Skin of body (tissue), 3 donors: ENCODE measurements at places on chromosomes 7 and 10.
A peak's percentile ranks its signal among the peaks of the same experiment; 100 is the strongest.

- no peak for DNase-seq
Observed at GRCh38 chr7:8436965-8437364, 3.6 kb downstream of the NXPH1 start.

DNA sequence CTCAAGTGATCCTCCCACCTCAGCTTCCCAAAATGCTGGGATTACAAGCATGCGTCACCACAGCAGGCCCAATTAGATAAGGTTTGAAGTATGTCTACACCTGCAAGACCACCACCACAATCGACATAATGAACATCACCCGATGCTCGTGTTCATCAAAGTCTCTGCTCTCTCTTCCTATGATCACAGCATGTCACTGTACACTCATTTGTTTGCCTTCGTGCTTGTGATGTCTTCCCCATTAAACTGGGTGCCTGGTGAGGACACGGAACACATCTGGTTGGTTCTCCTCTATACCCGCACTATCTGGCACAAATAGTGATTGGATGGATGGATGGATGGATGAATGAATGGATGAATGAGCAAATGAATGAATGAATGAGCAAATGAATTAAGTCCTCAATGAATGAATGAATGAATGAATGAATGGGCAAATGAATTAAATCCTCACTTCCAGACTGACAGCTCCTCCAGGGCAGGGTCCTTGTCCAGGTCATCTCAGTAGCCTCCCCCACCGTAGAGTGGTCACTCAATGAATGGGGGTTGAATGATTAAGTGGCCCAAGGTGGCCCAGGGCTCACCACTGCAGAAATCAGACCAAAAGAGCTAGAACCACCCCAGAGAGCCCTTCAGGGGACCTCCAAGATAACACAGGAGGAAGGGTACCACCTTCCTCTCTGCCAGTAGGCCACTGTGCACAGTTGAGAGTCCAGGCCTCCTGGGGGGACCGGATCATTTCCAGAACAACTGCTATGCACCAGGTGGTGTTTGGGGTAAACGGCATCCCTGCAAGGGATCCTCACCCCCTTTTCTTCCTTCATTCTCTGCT lies 101.9 kb upstream of the TNRC18 start:
- peak; percentile 49 for DNase-seq

DNA sequence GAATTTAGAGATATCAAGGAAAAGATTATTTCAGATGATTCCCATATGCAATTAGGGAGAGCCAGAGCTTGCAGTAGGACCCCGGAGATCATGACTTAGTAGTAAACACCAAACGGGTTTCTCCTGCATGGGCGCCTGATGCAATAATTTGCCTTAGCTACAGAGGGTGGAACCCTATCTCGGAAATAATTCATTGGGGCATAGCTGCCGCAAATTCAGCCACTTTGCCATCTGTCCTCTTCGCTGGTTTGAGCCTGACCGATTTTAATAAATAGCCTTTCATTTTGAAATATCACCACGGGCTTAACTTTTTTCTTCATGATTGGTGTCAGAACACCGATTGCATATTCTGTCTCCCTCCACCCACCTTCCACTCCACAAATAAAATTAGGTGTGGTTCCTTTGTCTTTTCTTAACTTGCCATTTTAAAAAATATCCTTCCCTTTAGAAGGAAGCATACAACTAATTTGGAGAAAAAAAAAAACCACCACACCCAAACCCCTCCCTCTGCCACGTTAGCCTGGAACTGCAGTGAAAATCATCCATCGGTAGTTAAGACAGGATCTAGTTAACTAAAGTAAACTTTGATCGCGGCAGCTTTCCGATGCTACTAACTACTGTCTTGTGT lies 1.4 kb downstream of the GARS1 start:
- no peak for DNase-seq

- DNase-seq: no peak
Observed at GRCh38 chr7:155382802-155383171, 75.1 kb upstream of the EN2 start.

GRCh38 chr7:108138911-108139310 lies 8.8 kb upstream of the LAMB4 start:
- DNase-seq: no peak

GRCh38 chr10:123044391-123044790 lies 35.6 kb downstream of the ACADSB start:
- no peak for DNase-seq

DNA sequence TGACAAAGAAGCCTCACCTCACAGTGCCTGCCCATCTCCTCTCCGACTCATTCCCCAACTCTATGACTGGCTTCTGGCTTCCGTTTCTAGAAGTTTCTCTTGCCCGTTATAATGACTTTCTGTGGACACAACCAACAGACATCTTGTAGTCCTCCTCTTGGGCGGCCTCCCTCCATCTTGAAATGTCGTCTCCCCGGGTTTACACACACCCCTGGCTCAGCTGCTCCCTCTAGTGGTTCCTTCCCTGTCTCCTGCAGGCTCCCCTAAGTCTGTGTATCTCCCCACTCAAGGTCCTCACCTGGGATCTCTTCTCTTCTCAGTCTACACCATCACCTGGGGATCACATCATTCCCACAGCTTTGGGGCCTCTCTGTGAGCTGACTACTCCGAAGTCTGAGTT lies 123.4 kb upstream of the NEBL start:
- no peak for DNase-seq

DNA sequence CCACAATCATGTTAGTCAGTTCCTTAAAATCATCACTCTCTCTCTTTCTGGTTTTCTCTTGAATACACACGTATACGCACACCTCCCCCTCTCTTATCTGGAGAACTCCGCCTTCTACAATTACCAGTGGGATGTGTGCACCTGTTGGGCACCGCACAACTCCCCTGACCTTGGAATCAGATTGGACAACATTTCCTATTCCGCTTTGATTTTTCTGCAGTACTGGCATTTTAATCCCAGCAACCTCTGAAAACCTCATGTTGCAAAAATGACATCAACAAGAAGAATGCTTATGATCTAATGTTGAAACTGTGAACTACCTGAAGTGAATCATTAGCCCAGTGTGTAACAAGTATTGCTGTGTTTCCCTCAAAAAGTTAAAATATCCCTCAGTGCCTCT lies 109.6 kb downstream of the KIAA1217 start:
- no peak for DNase-seq

GRCh38 chr10:74822521-74823089 lies 3.8 kb upstream of the KAT6B start:
- DNase-seq: no peak

DNA sequence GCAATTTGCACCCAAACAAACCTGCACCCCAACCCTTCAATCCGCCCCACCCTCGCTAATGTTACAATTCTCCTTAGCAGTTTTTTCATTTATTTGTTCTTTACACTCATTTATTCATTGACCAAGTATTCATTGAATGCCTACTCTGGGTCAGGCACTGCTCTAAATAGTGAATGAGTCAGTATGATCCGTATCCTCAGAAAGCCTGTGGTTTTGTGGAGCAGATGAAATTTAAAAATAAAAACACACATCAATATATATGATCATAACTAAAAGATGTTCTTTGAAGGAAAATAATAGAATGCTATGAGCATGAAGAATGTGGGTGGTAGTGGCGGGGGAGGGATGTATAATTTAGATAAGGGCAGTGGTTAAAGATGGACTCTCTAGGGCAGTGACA lies 13.3 kb downstream of the IFIT5 start:
- no peak for DNase-seq

GRCh38 chr10:30562787-30563186 lies 66.8 kb downstream of the LYZL2 start:
- no peak for DNase-seq

GRCh38 chr10:1465418-1465911 lies 271.9 kb downstream of the ADARB2 start:
- no peak for DNase-seq

- no peak for DNase-seq
Observed at GRCh38 chr7:93799750-93800357, 90.7 kb downstream of the TFPI2 start.

GRCh38 chr7:84113906-84114850 lies 80.4 kb downstream of the SEMA3A start:
- DNase-seq: no peak

DNA sequence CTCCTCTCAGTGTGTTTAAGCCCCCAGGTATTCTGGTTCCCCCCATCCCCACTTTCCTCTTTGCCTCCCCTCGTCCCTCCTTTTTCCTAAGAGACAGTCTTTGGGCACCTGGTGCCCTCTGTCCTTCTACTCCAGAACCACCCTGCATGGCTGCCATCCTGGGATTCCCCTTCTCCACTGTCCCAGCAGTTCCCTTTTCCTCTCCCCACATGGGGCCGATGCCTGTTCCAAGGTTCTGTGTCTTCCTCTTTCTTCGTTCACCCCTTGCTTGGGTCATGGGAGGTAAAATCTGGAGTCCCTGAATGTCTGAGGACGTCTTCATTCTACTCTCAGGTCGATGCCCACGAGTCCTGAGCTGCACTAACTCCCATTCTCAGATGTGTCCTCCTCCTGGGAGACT lies 120.8 kb downstream of the TAX1BP1 start:
- DNase-seq: no peak

DNA sequence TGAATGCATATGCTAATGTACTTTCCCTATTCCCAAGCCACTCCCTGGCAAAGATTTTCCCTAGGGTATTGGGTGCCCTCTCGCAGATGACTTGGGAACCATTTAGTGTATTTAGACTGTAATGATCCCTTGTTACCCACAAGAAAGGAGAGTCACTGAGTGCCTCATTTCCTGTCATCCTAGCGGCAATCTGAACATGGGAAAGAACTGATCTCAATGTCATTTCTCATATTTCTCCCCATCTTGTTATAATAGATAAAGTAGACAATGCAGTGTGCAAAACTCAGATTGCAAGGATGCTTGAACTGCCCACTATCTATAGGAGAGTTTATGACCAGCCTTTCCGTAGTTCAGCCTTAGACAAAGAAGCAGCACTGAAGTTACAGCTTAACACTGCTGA lies 123.3 kb downstream of the MICU1 start:
- DNase-seq: no peak

GRCh38 chr10:24334279-24334939 lies 125.5 kb downstream of the KIAA1217 start:
- DNase-seq: no peak

DNA sequence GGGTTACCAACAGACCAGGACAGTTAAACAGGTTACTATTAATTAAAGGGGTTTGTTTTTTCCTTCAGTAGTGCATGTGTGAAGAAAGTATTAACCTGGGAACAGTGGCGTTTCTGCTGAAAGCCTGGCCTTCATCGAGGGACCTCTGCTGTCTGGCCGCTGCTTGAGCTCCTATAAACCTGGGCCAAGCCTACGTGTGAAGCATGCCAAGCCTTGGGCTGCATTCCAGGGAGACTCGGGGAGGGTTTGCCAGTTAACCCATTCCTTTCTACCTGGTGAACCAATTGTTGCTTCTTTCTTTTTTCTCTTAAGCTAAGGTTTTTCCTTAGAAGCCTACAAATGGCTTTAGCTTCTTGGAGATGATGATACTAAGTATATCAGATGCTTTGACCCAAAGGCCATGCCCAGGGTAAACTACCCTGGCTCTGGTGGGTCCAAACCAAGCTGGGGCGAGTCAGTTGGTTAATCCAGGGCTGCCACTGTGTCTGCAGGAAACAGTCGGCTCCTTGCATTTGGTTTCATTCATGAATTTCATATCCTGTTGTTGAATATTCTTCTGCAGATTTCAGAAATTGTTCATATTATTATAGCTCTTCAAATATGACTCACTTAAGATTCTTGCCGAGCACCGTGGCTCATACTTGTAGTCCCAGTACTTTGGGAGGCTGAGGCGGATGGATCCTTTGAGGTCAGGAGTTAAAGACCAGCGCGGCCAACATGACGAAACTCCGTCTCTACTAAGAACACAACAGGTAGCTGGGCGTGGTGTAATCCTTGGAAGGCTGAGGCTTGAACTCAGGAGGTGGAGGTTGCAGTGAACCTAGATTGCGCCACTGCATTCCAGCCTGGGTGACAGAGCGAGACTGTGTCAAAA lies 23.8 kb downstream of the PFKP start:
- DNase-seq: no peak

DNA sequence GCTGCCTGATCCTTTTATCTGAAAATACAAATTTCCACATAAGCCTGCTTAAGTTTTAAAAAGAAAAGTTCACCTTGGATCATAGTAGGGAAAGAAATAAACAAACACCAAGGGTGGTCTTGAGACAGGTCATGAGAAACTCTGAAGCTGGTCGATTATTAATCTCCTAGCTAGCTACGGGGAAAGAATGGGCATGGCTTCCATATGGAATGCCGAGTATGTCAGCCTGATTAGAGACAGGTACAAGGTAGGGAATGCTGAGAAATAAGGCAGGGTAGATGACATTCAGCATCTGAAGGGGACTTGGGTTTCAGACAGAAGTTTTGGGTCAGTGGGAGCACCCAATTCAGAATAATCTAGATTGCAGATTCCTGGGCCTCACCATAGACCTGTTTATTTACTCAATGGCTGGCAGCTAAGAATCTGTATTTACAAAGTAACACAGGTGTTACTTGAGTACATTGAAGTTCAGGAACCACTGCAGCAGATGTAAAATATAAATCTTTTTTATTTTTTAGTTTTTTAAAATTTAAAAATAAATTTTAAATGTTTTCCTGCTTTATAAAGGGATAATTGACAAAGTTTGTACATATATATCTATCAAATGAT lies 49.0 kb downstream of the SCIN start:
- DNase-seq: no peak

DNA sequence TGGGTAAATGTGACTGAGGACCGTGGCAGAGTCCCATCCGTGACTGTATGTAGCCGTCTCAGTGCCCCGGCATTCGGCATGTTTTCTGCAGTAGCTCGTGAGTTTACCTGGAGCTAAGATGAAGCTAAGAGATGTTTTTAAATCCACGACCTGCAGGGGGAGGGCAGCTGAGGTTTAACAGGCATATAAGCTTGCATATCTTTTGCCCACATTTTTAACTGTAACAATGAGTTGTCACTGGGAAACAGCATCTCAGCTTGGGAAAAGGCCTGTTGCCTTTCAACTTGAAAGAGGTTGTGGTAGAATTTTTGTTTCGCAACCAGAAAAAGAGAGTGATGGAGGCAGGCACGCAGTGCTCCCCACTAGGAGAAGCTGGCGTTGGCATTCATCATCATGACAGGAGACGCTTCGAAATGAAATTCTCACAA lies 77.7 kb downstream of the CELF2 start:
- DNase-seq: no peak

GRCh38 chr7:46756996-46757395 lies 824.9 kb downstream of the TNS3 start:
- DNase-seq: no peak

DNA sequence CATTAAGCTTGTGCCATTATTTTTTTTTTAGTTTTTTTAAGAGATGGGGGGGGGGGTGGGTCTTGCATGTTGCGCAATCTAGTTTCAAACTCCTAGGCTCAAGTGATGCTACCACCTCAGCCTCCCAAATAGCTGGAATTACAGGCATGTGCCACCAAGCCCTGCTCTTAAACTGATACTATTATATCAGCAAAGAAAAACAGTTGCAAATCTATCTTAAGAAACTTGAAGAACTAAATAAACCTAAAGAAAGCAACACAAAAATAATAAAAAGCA lies 47.5 kb downstream of the BRAF start:
- no peak for DNase-seq

- DNase-seq: no peak
Observed at GRCh38 chr7:73736885-73737284, 1.7 kb downstream of the ABHD11 start.
